Activated CD8-positive, alpha-beta T cell treated with anti-CD3 and anti-CD28 coated beads, Interleukin-2, amount 10 ng/mL, durations not matched to agents 7 days and 5 days (primary cell): ENCODE measurements at places on chromosomes 5 and 9. TPM values are rescaled to one million over a fixed set of nuclear protein-coding genes. Genes with fewer than 3 reads are reported as not detected.

FAM153A gene
- 14.3 TPM for total RNA-seq

PCDHGA7 gene
- not detected for total RNA-seq

LCN12 gene
- total RNA-seq: 1.0 TPM

IFNA2 gene
- not detected for total RNA-seq

SMIM33 gene
- 0.32 TPM for total RNA-seq

QRFP gene
- total RNA-seq: not detected

HSD17B3 gene
- total RNA-seq: not detected

CEL gene
- 2.4 TPM for total RNA-seq

TGFBI gene
- not detected for total RNA-seq

S100Z gene
- total RNA-seq: 2.5 TPM

GFPT2 gene
- 0.13 TPM for total RNA-seq

WWC1 gene
- not detected for total RNA-seq

PLEKHG4B gene
- not detected for total RNA-seq

TEX48 gene
- total RNA-seq: 1.7 TPM

IL9 gene
- total RNA-seq: not detected

PCDHGA9 gene
- not detected for total RNA-seq

PCDH12 gene
- 0.29 TPM for total RNA-seq

CYFIP2 gene
- total RNA-seq: 512 TPM

LRRC19 gene
- not detected for total RNA-seq

EHMT1 gene
- 112 TPM for total RNA-seq

KIF4B gene
- 0.05 TPM for total RNA-seq

SLC4A9 gene
- total RNA-seq: 0.13 TPM

SPATA9 gene
- not detected for total RNA-seq

NPR3 gene
- total RNA-seq: not detected

PROB1 gene
- total RNA-seq: 6.2 TPM

ARHGAP26 gene
- total RNA-seq: 30.3 TPM

PCA3 gene
- total RNA-seq: not detected

OTULINL gene
- 68.3 TPM for total RNA-seq

GLRA1 gene
- total RNA-seq: not detected

CPLANE1 gene
- 10.5 TPM for total RNA-seq

ZFP2 gene
- 0.26 TPM for total RNA-seq

NIPSNAP3A gene
- 24.1 TPM for total RNA-seq

LHX2 gene
- total RNA-seq: not detected

EQTN gene
- total RNA-seq: not detected

DND1 gene
- 3.1 TPM for total RNA-seq

SPINK1 gene
- not detected for total RNA-seq

SVEP1 gene
- total RNA-seq: not detected

INSYN2B gene
- not detected for total RNA-seq

DNM1 gene
- total RNA-seq: 0.29 TPM
